ENCODE measurements at places on chromosomes 13 and 19.
A peak's percentile ranks its signal among the peaks of the same experiment; 100 is the strongest.

GRCh38 chr13:60701895-60702294, 304.9 kb downstream of the TDRD3 start:
- H3K27me3 ChIP-seq: no peaks in the 10 kb centered on the region
- no peaks in the 10 kb centered on the region for H3K36me3 ChIP-seq
- no peak for DNase-seq

- no peak overlapping the region for H3K27ac ChIP-seq
- no peak for DNase-seq
- H3K27me3 ChIP-seq: no peaks in the 10 kb centered on the region
- H3K4me1 ChIP-seq: no peaks in the 10 kb centered on the region
- H3K36me3 ChIP-seq: no peaks in the 10 kb centered on the region
Observed at GRCh38 chr13:112978561-112979405, 9.8 kb downstream of the MCF2L start.

GRCh38 chr13:105364191-105364590, 1171.3 kb downstream of the EFNB2 start:
- peaks cover 7% of the 10 kb centered on the region for H3K4me1 ChIP-seq
- no peaks in the 10 kb centered on the region for H3K36me3 ChIP-seq
- no peaks in the 10 kb centered on the region for H3K27me3 ChIP-seq
- no peak overlapping the region for H3K4me3 ChIP-seq
- H3K27ac ChIP-seq: no peak overlapping the region

DNA sequence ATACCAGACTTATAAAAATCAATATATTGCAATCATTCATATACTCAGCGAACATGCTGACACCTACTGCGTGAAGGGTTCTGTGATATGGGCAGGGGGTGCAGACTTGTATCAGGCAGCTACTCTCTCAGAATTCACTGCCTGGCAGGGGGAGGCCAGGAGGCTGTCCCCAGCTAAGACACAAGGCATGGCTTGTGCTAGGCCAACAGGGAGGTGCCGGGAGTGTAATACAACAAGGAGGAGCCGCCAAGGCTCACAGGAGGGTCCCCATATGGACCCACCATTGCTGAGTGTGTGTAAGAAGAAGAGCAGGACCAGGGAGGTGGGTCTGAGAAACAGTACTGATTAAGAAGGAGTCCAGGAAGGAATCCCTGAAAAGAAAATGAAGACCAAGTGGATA, 97.2 kb downstream of the COL4A2 start:
- H3K27ac ChIP-seq: no peak overlapping the region
- H3K4me3 ChIP-seq: no peak overlapping the region
- H3K4me1 ChIP-seq: no peaks in the 10 kb centered on the region
- no peaks in the 10 kb centered on the region for H3K36me3 ChIP-seq
- no peak for DNase-seq
- H3K27me3 ChIP-seq: no peaks in the 10 kb centered on the region

DNA sequence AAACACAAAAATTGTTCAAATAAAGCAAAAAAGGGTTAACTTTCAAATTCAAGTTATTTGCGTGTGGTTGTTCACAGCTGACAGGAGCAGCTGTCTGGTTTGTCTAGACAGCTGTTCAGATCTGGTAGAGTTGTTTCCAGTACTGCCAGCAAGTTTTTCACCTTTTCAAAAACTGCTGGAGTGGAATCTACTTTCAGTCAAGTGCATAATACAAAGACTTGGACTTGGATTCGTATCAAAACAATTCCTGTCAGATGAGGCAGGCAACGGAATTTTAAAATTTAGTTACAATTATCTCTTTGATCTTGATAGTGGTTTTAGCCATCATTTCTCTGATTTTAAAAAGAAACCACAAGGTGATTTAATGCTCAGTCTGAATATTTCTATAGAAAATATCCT, 51.7 kb upstream of the EEF1AKMT1 start:
- H3K27ac ChIP-seq: no peak overlapping the region
- H3K4me3 ChIP-seq: no peak overlapping the region
- DNase-seq: peak; percentile 15

- H3K27me3 ChIP-seq: no peaks in the 10 kb centered on the region
- H3K4me1 ChIP-seq: no peaks in the 10 kb centered on the region
- no peaks in the 10 kb centered on the region for H3K36me3 ChIP-seq
Observed at GRCh38 chr19:38033658-38034491, 126.9 kb downstream of the SIPA1L3 start.

GRCh38 chr13:32851083-32852069, 164.8 kb upstream of the KL start:
- no peaks in the 10 kb centered on the region for H3K27me3 ChIP-seq
- H3K36me3 ChIP-seq: no peaks in the 10 kb centered on the region
- no peak overlapping the region for H3K4me3 ChIP-seq
- no peak for DNase-seq
- no peak overlapping the region for H3K27ac ChIP-seq

DNA sequence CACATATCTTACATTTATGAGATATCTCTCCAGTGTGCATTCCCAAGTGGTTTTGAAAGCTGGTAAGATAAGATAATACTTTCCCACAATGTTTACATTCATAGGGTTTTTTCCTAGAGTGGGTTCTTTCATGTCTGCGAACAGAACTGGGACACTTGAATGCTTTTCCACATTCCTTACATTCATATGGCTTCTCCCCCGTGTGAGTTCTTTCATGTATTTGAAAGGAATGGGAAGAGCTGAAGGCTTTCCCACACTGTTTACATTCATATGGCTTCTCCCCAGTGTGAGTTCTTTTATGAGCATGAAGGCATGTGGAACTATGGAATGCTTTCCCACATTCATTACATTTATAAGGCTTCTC, 19.7 kb downstream of the ZNF433 start:
- no peak overlapping the region for H3K27ac ChIP-seq
- no peak overlapping the region for H3K4me3 ChIP-seq
- H3K36me3 ChIP-seq: peaks cover 50% of the 10 kb centered on the region
- no peaks in the 10 kb centered on the region for H3K4me1 ChIP-seq
- no peaks in the 10 kb centered on the region for H3K27me3 ChIP-seq

DNA sequence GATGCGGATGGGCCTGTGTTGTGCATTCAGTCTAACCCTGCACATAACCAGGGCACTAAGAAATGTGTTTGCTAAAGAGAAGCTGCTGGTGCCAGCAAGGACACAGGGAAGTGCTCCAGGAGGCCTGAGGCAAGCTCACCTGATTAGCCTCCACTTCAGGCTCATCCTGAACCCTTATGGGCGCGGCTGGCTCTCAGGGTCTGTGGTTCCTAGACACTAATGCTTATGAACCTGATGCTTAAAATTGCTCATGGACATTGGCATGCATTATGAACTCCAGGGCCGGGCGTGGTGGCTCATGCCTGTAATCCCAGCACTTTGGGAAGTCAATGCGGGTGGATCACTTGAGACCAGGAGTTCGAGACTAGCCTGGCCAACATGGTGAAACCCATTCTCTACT, 34.3 kb downstream of the SERP2 start:
- no peak overlapping the region for H3K4me3 ChIP-seq
- H3K27me3 ChIP-seq: no peaks in the 10 kb centered on the region
- H3K36me3 ChIP-seq: no peaks in the 10 kb centered on the region
- H3K27ac ChIP-seq: no peak overlapping the region

DNA sequence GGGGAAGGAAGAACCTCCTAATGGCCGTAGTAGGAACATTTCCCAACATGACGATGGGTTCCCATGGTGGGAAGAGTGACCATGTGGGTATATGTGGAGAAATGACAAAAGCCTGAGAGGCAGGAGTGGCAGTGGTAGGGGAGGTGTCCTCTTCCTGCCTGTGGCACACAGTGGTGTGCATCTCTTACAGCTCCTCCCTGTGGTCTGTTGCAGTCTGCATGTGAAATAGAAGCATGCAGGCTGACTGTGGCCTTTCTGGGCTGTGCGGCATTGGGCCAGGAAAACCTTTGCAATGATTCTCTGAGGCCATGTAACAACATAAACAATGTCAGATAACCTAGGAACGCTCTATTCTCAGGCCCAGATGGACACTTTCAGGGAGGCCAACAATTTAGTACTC, 84.0 kb downstream of the LACC1 start:
- no peak for DNase-seq
- H3K27ac ChIP-seq: no peak overlapping the region
- H3K36me3 ChIP-seq: no peaks in the 10 kb centered on the region
- no peak overlapping the region for H3K4me3 ChIP-seq
- H3K27me3 ChIP-seq: no peaks in the 10 kb centered on the region
- H3K4me1 ChIP-seq: no peaks in the 10 kb centered on the region

GRCh38 chr13:91381371-91381770, 17.1 kb upstream of the GPC5 start:
- H3K27ac ChIP-seq: no peak overlapping the region
- DNase-seq: no peak
- no peaks in the 10 kb centered on the region for H3K36me3 ChIP-seq
- H3K4me1 ChIP-seq: no peaks in the 10 kb centered on the region
- H3K27me3 ChIP-seq: no peaks in the 10 kb centered on the region

- peaks cover 5% of the 10 kb centered on the region for H3K36me3 ChIP-seq
- H3K27ac ChIP-seq: no peak overlapping the region
- H3K27me3 ChIP-seq: peaks cover under 1% of the 10 kb centered on the region
- H3K4me3 ChIP-seq: no peak overlapping the region
Observed at GRCh38 chr19:10305139-10305806, 4.3 kb downstream of the ZGLP1 start.

DNA sequence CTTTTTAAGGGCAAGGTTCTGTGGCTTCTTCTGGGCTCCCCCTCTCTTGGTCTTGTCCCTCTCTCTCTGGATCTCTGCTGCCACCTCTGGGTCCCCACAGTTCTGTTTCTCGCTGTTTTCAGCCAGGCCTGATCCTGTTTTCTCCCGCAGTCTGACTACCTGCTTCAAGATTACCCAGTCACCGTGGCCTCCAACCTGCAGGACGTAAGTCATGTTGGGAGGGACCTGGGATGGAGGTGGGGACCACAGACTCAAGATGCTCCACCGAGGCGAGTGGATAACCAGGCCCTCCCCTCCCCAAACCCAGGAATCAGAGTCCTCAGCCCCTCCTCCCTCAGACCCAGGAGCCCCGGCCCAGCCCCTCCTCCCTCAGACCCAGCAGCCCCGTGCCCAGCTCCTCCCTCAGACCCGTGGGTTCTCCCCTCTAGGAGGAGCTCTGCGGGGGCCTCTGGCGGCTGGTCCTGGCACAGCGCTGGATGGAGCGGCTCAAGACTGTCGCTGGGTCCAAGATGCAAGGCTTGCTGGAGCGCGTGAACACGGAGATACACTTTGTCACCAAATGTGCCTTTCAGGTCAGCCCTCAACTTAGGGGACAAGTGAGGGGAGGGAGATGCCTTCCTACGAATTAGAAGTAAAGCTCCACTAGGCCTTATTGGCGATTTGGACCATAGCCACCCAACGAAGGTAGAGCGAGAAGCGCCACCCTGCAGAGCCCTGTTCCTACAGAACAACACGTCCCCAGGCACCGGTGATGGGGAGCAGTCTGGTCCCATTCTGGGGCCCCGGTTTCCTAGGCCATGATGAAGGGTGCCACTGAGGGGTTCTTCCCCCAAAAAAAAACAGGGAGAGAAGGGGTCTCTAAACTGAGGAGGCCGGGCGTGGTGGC, 2.2 kb downstream of the FLT3LG start:
- peaks cover 17% of the 10 kb centered on the region for H3K36me3 ChIP-seq
- peak overlapping the region; percentile 76 for H3K4me3 ChIP-seq
- no peaks in the 10 kb centered on the region for H3K27me3 ChIP-seq

GRCh38 chr13:90557626-90558025, 789.9 kb upstream of the MIR17HG start:
- no peaks in the 10 kb centered on the region for H3K4me1 ChIP-seq
- no peak overlapping the region for H3K27ac ChIP-seq
- no peaks in the 10 kb centered on the region for H3K36me3 ChIP-seq
- H3K4me3 ChIP-seq: no peak overlapping the region
- no peak for DNase-seq

- H3K4me3 ChIP-seq: no peak overlapping the region
- H3K27me3 ChIP-seq: no peaks in the 10 kb centered on the region
- H3K27ac ChIP-seq: no peak overlapping the region
- H3K4me1 ChIP-seq: no peaks in the 10 kb centered on the region
- no peak for DNase-seq
Observed at GRCh38 chr19:28294395-28294794, 918.6 kb downstream of the UQCRFS1 start.

- H3K4me3 ChIP-seq: no peak overlapping the region
- H3K27ac ChIP-seq: no peak overlapping the region
- DNase-seq: no peak
- no peaks in the 10 kb centered on the region for H3K4me1 ChIP-seq
- no peaks in the 10 kb centered on the region for H3K27me3 ChIP-seq
Observed at GRCh38 chr13:31174018-31174417, 12.3 kb upstream of the HSPH1 start.

GRCh38 chr19:4414800-4415321, 12.4 kb downstream of the CHAF1A start:
- no peaks in the 10 kb centered on the region for H3K27me3 ChIP-seq
- DNase-seq: no peak
- no peak overlapping the region for H3K4me3 ChIP-seq
- no peaks in the 10 kb centered on the region for H3K4me1 ChIP-seq
- peaks cover 67% of the 10 kb centered on the region for H3K36me3 ChIP-seq

- H3K4me1 ChIP-seq: no peaks in the 10 kb centered on the region
- H3K27me3 ChIP-seq: no peaks in the 10 kb centered on the region
- no peak for DNase-seq
- no peak overlapping the region for H3K27ac ChIP-seq
- H3K4me3 ChIP-seq: no peak overlapping the region
Observed at GRCh38 chr13:71625694-71626093, 241.3 kb downstream of the DACH1 start.

DNA sequence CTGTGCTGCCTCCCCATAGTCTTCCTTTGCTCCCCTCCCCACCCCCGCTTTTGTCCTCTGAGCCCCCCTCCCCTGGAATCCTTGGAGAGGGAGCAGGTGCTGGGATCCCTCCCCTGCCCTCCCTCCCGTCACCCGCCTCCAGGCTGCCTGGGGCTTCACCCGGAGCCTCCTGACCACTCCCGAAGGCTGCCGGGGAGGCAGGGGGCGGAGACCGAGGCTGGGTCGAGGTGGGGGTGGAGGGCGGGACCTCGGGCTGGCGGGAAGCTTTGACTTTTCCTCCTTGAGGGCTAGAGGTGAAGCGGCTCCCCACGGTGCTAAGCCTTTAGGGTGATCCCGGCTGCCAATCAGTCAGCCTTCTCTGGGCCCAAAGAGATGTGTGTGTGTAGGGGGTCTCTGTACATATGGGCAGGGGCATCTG, 1.5 kb downstream of the KMT5C start:
- peaks cover 4% of the 10 kb centered on the region for H3K27me3 ChIP-seq
- peak overlapping the region; percentile 64 for H3K4me3 ChIP-seq
- peaks cover 26% of the 10 kb centered on the region for H3K4me1 ChIP-seq

DNA sequence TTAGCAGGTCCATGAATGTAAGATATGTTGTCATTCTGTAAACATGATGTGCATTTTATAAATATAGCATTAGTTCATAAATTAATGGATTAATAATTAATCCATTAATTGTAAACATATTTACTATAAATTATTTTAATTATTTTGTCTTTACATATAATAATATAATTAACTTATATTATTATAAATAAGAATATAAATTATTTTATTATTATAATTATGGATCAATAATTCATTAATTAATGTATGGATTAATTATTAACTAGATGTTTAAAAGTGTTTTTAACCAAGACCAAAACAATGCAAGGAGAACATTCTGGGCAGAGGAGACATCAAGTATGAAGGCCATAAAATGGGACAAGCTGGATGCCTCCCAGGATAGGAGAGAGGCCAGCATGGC, 72.0 kb downstream of the RUBCNL start:
- no peaks in the 10 kb centered on the region for H3K36me3 ChIP-seq
- H3K27ac ChIP-seq: no peak overlapping the region
- no peak for DNase-seq
- H3K4me1 ChIP-seq: peaks cover 8% of the 10 kb centered on the region
- no peaks in the 10 kb centered on the region for H3K27me3 ChIP-seq

Data from thymus (tissue), 14 donors.